ENCODE measurements at places on chromosomes 13 and 19.

DNA sequence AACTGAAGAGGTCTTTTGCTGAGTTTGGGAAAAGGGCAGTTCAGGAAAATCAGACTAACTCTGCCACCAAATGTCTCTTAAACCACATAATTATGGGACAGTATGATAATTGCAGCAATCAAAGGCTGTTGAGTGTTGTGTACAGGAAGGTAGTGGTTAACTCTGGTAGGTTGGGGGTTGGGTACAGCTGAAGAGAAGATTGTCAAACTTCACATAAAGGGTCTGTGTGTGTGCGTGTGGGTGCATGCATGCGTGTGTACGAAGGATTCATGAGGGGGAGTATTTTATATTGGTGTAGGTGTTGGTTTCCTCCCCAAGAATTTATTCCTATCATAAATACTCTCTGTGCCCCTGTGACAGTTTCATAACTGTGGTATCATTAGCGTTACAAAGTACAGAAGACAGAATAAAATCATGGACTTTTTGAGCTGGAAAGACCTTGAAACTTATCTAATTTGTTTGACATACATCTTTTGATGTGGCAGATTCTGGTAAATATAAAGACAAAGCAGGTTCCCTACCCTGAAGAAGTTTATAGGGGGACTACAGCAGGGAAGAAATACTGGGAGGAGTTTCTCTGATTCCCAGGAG is 94.1 kb downstream of the PCCA start:
- DNase-seq = no peak

- no peak for DNase-seq
Observed at GRCh38 chr13:99434258-99434788, 66.9 kb upstream of the TM9SF2 start.

DNA sequence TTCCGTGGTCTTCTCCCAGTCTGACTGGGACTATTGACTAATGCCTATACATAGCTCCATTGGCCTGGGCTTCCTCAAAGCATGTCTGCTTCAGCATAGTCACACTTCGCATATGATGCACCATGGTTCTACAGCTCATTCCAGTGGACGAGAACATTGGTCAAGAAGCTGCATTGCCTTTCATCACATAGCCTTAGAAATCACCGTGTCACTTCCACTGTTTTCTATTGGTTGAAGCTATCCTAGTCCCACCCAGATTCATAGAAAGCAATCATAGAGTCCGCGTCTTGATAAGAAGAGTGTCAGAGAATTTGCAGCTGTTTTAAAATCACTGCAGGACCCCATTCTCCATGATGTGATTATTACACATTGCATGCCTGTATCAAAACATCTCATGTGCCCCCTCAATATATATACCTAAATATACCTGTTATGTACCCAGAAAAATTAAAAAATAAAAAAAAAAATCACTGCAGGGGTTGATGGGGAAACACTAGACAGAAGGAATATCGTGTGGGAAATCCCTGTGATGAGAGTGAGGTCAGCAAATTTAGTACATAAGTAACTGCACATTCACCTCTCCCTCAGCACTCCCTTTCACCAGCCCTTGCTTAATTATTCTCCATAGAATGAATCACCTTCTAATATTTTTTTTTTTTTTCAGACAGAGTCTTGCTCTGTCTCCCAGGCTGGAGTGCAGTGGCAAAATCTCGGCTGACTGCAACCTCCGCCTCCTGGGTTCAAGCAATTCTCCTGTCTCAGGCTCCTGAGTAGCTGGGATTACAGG is 2.2 kb upstream of the ARHGAP33 start:
- no peak for DNase-seq

- DNase-seq = no peak
Observed at GRCh38 chr13:112882555-112883024, 86.4 kb upstream of the MCF2L start.

DNA sequence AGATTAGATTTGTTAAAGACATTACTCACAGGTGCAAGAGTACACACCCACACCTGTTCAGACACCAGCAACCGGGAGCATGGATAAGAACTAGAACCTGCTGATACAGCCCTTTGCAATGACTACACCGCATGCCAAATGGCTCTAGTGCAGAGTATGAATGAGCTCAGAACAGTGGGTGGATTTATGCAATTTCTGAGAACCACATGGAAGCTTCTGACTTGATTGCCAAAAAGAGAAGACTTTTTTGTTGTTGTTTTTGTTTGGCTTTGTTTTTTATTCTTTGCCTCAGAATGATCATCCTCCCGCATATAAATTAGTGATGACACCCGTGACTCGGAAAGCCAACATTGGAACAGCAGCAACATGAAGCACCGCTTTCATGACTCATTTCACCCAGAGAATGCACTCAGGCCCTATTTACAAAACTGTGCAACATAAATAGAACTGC is 77.4 kb upstream of the LRCH1 start:
- no peak for DNase-seq

DNA sequence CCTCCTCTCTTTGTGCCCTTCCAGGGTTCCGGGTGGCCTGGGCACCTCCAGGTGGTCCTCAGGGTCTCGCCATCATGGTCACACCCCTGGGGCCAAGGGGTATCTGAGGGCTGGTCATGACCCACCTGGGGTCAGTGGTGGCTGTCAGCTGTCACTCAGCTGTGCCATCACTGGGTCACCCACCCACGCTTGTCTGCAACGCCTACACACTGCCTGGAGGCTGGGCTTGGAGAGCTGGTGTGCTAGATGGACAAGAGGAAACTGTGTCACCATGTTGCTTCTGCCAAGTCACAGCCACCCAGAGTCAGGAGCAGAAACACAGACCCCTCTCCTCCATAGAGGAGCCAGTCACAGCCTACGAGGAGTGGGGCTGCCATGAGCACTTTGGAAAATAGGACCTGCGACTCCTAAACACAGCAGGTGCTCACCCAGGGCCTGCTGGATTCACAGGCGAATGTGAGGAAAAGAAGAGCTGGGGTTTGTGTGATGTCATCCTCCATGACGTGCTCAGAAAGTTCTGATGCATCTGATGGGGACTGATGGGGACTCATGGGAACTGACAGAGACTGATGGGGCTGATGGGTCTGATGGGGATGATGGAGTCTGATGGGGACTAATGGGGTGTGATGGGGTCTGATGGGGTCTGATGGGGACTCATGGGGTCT is 10.7 kb upstream of the GRTP1 start:
- DNase-seq = no peak

GRCh38 chr19:10430505-10431253 is 10.3 kb downstream of the PDE4A start:
- no peak for DNase-seq

DNA sequence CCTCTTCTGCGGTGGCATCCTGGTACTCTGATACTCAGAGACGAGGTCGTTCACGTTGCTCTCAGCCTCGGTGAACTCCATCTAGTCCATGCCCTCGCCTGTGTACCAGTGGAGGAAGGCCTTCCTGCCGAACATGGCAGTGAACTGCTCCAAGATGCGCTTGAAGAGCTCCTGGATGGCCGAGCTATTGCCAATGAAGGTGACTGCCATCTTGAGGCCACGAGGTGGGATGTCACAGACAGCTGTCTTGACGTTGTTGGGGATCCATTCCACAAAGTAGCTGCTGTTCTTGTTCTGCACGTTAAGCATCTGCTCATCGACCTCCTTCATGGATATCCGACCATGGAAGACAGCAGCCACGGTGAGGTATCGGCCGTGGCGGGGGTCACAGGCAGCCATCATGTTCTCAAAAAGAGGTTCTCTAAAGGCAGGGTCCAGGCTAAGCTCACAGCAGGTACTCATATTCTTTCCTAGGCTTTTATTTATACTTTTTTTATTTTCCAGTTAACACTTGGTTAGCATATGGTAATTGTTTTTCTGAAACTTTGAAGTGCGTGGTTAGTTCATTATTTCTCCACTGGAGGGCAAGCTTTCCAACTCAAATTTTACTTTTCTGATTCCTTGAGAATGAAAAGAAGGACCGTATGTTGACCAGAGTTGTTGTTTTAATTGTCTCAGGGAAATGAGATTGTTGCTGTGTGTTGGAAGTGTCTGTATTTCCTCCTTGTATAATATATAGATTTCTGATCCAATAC is 72.4 kb upstream of the RGCC start:
- DNase-seq = no peak

- DNase-seq = no peak
Observed at GRCh38 chr13:95251641-95252040, 49.6 kb downstream of the ABCC4 start.

GRCh38 chr19:31759359-31759758 is 410.1 kb upstream of the TSHZ3 start:
- DNase-seq = no peak

- no peak for DNase-seq
Observed at GRCh38 chr19:45351401-45351952, 10.9 kb downstream of the KLC3 start.

DNA sequence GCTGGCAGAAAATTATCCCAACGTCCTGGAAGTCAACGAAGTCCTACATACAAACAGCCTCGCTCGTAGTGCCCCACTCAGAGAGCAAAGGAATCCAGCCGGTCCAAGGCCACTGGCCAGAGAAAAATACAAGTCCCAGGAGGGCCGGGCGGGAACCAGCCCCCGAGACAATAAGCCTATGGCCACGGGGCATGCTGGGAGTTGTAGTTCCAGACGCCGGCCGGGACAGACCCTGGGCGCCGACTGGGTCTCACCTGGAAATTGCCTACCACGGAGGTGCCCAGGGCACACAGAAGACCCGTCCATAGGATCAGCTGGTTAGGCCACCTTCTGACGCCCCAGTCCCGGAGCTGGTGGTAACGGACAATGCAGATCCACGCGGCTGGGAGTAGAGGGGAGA is 5.4 kb downstream of the TMEM150B start:
- DNase-seq = no peak

DNA sequence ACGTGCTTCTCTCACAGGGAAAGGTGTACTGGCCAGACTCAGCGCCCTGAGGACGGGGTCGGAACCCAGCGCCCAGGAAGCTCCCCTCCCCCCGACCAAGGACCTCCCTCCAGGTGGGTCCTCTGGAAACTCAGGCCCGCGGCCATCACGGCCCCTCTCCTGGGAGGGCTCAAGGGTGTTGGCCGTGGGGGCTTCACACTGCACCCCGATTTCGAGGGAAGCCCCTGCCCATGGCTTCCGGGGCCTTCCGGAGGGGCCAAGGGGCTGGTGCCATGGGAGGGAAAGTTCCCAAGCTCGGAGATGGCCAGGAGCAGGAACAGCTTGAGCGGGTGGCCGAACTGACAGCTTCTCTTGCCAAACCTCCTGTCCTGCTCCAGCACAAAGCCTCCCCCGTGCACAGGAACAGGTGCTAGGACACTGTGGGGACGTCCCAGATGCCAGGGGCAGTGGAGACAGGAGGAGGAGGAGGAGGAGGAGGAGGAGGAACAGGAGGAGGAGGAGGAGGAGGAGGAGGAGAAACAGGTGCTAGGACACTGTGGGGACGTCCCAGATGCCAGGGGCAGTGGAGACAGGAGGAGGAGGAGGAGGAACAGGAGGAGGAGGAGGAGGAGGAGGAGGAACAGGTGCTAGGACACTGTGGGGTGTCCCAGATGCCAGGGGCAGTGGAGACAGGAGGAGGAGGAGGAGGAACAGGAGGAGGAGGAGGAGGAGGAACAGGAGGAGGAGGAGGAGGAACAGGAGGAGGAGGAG is 10.0 kb downstream of the SBNO2 start:
- no peak for DNase-seq

GRCh38 chr13:23771956-23772355 is 117.2 kb downstream of the MIPEP start:
- no peak for DNase-seq

- no peak for DNase-seq
Observed at GRCh38 chr19:22832031-22832762, at the start of gene ZNF723. Gene ZNF723, plus strand, starts transcription at chr19:22832291. Its CDS starts 89 bp downstream, at chr19:22832380.

- no peak for DNase-seq
Observed at GRCh38 chr13:38763446-38764381, 76.8 kb downstream of the FREM2 start.
